ENCODE measurements at places on chromosomes 6 and 20.

GRCh38 chr20:32251470-32251869 is 26.0 kb upstream of the KIF3B start:
- DNase-seq: no peak

- DNase-seq: no peak
Measured at GRCh38 chr6:9404351-9405146, 969.2 kb upstream of the SLC35B3 start.

DNA sequence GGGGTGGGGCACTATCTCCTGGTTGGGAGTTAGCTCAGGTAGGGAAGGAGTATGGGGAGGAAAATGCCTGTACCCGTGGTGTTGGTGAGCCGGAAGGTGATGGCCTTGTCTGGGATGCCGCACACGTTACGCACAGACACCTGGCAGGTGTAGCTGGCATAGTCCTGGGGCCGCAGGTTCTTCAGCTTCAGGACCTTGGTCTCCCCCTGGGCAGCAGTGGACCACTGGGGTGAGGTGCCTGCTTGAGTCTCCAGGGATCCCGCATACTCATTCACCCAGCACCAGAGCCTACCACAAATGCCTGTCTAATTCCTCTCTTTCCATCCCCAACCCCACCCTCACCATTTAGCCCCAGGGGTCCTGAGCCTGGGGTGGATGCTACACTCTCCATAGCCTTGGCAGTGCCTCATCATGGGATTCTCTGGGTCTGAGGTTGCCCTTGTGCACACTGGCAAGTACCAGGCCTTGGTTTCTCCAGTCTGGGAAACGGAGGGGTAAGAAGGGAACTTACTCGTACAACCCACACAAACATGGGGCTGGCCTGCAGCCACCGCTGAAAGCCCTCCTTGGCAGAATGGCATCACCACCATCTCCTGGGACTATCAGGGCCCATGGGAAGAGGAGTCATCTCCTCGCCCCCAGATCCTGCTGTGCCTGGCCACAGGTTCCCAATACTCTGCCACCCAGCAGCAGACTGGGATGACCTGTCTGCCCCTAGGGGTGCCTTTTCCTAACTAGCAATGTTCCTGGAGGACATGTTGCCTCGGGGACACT is 42.8 kb downstream of the MDGA1 start:
- DNase-seq: no peak

DNA sequence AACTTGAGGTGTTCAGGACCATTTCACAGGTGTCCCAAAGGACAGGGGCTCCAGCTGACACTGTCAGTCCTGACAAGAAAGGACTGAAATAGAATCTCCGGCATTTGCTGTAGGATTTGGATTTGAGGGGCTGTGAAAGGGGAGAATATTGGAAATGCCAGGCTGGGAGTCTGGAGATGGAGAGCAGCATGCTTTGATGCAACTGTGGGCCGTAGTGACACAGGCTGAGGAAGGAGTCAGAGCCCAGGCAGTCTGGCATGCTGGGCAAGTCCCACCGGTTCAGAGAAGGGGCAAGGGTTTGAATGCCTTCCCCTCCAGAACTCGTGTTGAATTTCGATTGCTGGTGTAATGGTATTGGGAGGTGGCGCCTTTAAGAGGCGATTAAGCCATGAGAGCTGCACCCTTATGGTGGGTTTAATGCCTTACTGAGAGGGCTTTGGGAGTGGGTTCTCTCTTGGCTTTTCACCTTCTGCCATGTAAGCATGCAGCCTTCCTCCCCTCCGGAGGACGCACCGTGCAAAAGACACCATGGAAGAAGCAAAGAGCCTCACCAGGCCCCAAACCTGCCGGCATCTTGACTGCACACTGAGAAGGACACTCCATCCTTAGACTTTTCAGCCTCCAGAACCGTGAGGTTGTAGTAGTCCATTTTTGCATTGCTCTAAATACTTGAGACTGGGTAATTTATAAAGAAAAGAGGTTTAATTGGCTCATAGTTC is 9.4 kb upstream of the PYGB start:
- DNase-seq: no peak

GRCh38 chr6:160132776-160133338 is 11.2 kb downstream of the SLC22A1 start:
- no peak for DNase-seq

GRCh38 chr6:15386756-15387112 is 140.9 kb downstream of the JARID2 start:
- DNase-seq: no peak

- DNase-seq: no peak
Measured at GRCh38 chr6:14703586-14703985, 542.3 kb upstream of the JARID2 start.

GRCh38 chr6:148157841-148158240 is 184.8 kb upstream of the SASH1 start:
- no peak for DNase-seq

- DNase-seq: peak; percentile 56
Measured at GRCh38 chr6:159107451-159108260, 61.5 kb upstream of the FNDC1 start.

GRCh38 chr20:9566977-9567376 is 52.6 kb downstream of the LAMP5 start:
- no peak for DNase-seq

- no peak for DNase-seq
Measured at GRCh38 chr6:125539892-125540291, 209.5 kb upstream of the HEY2 start.

DNA sequence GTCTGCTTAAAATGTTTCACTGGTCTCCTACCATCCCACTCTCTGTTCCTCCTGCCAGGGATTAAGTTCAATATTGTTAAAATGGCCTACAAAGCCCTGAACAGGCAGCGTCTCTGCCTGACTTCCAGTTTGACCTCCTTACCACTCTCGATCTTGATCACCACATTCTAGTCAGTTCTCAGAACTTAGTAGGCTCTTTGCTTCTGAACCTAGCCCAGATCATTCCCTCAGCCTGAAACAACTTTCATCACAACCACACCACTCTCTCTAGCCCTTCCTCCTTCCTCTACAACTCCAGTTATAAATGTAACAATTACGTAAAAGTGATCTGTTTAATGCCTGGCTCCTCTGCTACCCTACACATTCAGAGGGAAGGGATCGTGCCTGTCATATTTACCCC is 53.3 kb downstream of the ATG5 start:
- peak; percentile 54 for DNase-seq

DNA sequence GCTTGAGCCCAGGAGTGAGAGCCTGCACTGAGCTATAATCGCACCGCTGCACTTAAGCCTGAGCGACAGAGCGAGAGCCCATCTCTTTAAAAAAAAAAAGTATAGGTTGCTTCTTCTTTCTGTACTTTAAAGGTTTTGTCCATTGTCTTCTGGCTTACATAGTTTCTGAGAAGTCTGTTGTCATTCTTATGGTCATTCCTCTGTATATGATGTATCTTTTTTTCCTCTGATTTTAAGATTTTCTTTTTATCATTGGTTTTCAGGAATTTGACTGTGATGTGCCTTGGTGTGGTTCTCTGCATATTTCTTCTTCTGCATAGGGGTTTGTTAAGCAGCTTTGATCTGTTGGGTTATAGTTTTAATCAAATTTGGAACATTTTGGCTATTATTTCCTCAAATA is 29.1 kb downstream of the QRSL1 start:
- no peak for DNase-seq

DNA sequence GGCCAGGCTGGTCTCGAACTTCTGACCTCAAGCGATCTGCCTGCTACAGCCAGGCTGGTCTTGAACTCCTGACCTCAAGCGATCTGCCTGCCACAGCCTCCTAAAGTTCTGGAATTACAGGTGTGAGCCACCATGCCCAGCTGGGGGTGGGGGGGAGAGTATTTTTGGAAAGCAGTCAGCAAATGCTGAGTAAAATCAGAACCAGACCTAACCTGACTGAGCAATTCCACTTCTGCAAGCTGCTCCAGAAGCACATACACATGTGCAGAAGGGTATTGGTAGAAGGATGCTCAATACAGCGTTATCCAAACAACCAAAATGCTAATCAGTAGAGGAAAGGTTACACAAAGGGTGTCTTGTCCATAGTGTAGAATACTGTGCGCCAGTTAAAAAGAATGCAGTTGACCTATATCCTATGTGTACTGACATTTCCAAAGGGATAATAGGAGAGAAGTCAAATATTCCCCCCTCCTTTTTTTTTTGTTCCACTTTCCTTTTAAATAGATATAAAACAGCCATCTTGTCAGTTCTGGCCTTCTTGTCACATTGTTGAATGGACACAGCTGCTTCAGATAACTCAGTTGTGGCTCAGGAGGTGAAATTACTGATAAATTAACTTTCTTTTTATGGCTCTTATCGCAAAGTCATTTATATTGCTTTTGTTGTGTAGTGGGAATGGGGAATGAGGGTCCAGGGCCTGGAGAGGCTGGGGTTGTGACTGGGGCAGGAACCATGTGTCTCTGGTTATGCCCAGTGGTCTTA is 74.6 kb downstream of the DTD1 start:
- DNase-seq: peak; percentile 46

- DNase-seq: no peak
Measured at GRCh38 chr20:309306-309840, 12.0 kb downstream of the ZCCHC3 start.

DNA sequence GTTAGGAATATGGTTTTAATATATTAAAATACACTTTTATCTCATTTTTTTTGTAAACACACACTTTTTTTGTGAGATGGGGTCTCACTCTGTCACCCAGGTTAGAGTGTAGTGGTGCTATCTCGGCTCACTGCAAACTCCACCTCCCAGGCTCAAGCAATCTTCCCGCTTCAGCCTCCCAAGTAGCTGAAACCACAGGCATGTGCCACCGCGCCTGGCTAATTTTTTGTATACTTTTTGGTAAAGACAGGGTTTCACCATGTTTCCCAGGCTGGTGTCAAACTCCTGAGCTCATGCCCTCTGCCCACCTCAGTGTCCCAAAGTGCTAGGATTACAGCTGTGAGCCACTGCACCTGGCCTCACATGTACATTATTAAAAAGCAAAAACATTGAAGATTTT is 10.8 kb downstream of the IPCEF1 start:
- DNase-seq: no peak

DNA sequence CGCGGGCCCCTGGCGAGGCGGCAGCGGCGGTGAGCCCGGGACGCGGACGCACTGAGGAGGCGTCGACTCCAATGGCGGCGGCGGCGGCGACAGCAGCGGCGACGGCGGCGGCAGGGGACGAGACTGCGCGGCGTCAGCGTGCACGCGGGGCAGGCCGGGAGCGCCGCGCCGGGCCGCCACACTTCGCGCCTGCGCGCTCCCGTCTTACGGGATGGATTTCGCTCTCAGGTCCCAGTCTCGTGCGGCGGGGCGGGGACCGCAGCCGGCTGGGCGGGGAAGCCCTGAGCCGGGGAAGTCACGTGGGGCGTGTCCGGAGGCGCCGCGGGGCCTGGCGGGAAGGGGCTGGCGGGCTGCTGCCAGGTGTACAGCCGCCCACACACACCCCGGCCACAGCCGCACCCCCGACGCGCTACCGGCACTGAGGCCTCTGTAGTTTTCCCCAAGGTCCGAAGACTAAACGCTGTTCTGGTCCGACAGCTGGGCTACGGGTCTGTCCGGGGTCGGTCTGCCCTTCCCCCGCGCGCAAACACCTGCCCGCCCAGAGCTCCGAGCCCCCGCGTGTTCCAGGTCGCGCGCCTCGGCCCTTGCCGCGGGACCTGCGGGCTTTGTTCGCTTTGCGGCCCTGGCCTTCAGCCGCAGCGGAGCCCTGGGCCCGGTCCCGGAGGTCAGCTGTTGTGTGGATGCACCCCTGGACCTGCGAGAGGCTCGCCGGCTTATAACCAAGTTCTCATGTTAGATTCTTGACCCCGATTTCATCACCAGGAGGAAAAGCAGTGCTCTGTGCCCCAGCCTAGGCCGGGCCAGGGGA is at the start of gene YTHDF1:
Gene YTHDF1, minus strand, starts transcription at position 91 of the 808 bp plus-strand sequence. CDS start 239 bp downstream, outside the sequence.
- peak; percentile 99 for DNase-seq

DNA sequence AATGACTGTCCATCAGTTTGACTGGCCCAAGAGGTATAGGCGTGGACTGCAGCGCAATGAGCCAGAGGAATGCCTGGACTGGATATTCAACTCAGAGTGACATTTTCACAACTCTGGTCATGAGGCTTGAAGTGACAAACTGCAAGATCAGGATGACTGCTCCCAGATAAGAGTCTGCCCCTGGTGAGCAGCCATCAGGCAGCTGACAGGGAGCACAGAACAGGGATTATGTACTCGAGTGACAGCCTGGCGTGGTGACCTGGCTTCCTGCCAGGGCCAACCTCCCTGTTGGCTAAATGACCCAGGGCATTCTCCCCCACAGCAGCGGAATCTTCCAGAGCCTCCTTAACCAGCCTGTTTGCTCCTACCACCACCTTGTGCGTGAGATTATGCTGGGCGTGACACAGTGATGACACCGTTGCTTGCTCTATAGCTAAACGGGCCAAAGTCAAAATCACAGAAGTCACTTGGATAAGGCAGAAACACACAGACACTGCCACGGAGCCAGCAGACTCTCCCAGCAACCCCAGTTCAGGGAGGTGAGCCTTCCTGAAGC is 209.1 kb upstream of the JARID2 start:
- DNase-seq: no peak

DNA sequence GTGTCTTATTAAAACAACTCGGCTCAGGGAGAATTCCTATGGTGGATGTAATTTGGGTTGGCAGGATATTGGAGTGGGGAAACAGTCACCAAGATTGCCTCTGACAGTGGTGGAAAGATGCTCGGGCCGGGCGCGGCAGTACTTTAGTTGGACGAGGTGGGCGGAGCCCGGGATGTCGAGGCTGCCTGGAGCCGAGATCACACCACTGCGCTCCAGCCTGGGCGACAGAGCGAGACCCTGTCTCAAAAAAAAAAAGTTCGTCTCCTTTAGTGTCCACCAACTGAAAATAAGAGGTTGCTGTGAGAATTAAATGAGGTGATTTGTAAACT is 621 bp downstream of the NOL7 start:
- peak; percentile 59 for DNase-seq

DNA sequence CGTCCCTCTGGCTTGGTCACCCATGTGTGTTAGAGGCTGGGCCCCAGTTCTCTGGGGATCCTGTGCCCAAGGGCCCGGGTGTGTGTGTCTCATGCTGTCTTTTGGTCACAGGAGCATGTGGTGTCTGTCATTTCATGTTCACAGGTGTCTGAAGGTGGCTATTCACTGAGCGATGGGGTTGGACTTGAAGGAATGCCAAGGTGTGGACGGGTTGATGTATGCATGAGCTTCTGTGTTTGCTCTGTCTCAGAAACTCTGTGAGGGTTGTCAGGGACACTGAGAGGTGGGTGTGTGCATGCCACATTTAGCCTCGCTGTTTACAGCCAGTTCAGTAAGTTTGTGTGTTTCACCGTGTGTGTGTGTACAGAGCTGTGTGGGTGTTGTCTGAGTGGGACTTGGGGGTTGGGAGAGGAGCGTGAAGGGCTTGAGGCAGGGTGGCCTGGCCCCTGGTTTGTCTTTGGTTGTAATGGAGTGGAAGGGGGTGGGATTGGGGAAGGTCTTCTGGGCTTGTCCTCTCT is 1.2 kb downstream of the DDR1 start:
- no peak for DNase-seq

GRCh38 chr20:50218987-50219435 is 28.4 kb downstream of the CEBPB start:
- DNase-seq: no peak

DNA sequence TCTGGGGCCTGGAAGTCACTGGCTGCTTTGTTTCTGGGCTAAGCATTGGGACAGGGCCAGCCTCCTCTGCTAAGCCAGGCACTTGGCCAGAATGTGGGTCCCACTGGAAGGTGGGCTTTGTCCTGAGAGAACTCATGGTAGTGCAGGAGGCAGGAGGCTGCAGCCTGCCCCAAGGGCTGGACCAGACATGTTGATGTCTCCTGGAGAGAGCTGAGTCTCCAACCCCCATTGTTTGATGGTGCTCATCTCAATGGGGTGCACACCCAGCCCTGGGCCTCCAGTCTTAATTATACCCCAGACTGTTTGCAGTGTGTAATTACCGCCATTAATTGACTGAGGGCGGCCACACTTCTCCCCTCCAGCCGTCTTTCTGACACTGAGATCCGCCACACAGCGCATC is 220.5 kb upstream of the PMEPA1 start:
- DNase-seq: no peak
